ENCODE measurements at places on chromosomes 3 and 15.
A peak's percentile ranks its signal among the peaks of the same experiment; 100 is the strongest.

- DNase-seq: peak; percentile 18
Observed at GRCh38 chr15:66294157-66294931, 976 bp downstream of the DIS3L start.

- no peak for DNase-seq
Observed at GRCh38 chr3:135766115-135766514, 199.4 kb upstream of the PPP2R3A start.

DNA sequence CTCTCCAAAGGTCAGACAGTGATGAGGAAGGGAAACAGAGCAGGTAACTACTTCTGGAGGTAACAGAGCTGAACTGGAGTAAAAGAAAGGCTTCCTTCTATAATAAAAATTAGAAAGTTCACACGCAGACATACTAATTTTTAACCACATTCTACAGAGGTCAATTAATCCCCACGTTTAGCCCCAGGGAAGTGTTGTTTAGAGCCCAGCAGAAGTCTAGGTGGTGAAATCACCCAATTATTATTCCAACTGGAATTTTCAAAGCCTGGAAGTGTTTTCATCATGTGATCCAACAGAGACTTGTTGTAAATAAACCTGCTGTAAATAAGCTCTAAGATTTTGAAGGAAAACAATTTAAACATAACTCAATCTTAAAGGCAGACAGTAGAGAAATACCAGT lies 6.8 kb downstream of the ALDH1A2 start:
- no peak for DNase-seq

GRCh38 chr15:74812533-74812932 lies at the start of gene LMAN1L:
LMAN1L (plus strand) TSS chr15:74812835; CDS start chr15:74812855, 20 bp downstream.
- no peak for DNase-seq

GRCh38 chr15:101652786-101653430 lies 727 bp upstream of the TM2D3 start:
- DNase-seq: peak; percentile 24

DNA sequence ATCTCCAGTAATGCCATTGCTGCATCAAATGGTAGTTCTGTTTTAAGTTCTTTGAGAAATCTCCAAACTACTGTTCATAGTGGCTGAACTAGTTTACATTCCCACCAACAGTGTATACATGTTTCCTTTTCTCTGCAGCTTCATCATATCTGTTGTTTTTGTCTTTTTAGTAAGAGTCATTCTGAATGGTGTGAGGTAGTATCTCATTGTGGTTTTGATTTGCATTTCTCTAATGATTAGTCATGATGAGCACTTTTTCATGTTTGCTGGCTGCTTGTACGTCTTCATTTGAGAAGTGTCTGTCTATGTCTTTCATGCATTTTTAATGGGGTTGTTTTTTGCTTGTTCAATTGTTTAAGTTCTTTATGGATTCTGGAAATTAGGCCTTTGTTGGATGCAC lies 10.2 kb upstream of the GCSAM start:
- no peak for DNase-seq

GRCh38 chr15:67828969-67829646 lies 3.8 kb downstream of the SKOR1 start:
- DNase-seq: no peak

DNA sequence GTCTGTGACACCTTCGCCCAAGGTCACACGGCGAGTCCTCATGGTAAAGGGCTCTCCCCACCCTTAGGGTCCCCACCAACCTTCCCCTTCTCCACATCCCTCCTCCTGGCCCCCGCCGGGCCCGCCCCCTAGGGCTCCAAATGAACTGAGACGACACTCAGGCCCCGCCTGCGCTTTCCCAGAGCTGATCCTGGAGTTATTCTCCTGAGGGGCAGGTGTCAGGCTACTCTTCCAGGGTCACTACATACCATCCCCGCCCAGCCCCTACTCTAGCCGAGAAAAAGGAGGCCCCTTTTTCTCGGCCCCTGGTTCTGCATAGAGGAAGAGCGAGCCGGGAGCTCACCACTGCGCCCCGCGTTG lies 292 bp downstream of the USP4 start:
- no peak for DNase-seq

DNA sequence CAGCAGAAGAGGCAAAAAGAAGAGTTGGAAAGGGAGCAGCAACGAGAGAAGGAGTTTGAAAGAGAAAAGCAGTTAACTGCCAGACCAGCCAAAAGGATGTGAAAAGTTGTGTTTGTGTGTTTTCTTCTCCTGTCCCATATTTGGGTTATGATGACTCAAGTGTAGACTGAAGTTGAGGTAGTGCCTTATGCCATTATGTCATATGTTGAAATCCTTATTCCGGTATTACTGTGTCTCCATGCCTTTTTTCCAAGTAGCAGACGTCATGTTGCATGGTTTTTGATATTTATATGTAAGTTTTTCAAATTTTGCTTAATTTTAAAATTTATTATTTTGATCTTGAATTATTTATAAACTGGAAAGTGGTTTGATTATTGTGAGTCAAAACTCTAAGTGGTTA lies 19.2 kb downstream of the BLOC1S6 start:
- DNase-seq: no peak

GRCh38 chr15:48442011-48442410 lies 110.8 kb downstream of the DUT start:
- no peak for DNase-seq

- no peak for DNase-seq
Observed at GRCh38 chr3:11626084-11626463, 17.6 kb downstream of the VGLL4 start.
